ENCODE measurements at places on chromosomes 13 and 19. TPM values are rescaled to one million over a fixed set of nuclear protein-coding genes. Genes with fewer than 3 reads are reported as not detected.

CUL4A gene
- total RNA-seq: 48.5 TPM

ANGPTL8 gene
- not detected for total RNA-seq

TMC4 gene
- 1.1 TPM for total RNA-seq

PTPRH gene
- 3.8 TPM for total RNA-seq

TMEM59L gene
- total RNA-seq: 7.0 TPM

CAPN12 gene
- total RNA-seq: 4.9 TPM

MEF2B gene
- 0.37 TPM for total RNA-seq

SIGLEC7 gene
- total RNA-seq: not detected

MEIOSIN gene
- 0.05 TPM for total RNA-seq

GIPR gene
- 2.8 TPM for total RNA-seq

TUBB4A gene
- total RNA-seq: 6.0 TPM

SHISA7 gene
- not detected for total RNA-seq

RNASEH2A gene
- 42.8 TPM for total RNA-seq

GRK1 gene
- total RNA-seq: not detected

ZNF577 gene
- not detected for total RNA-seq

NCCRP1 gene
- 1.3 TPM for total RNA-seq

RNF225 gene
- total RNA-seq: 0.08 TPM

NR2F6 gene
- 63.7 TPM for total RNA-seq

CKM gene
- not detected for total RNA-seq

METTL21C gene
- not detected for total RNA-seq

RFPL4A gene
- total RNA-seq: 0.84 TPM

STOML3 gene
- not detected for total RNA-seq

VSTM2B gene
- not detected for total RNA-seq

KCNJ14 gene
- total RNA-seq: 1.1 TPM
